ENCODE measurements at places on chromosomes 5 and 9. TPM values are rescaled to one million over a fixed set of nuclear protein-coding genes. Genes with fewer than 3 reads are reported as not detected.

GRCh38 chr5:178235588-178235974 lies 3.0 kb upstream of the PHYKPL start:
- DNase-seq = no peak

- no peak for DNase-seq
Observed at GRCh38 chr5:125486634-125487033, 740.2 kb upstream of the ZNF608 start.

The ROPN1L gene
- 6.3 TPM for total RNA-seq

The EPB41L4A gene
- 19.6 TPM for total RNA-seq

The PKN3 gene
- total RNA-seq = 2.4 TPM

All from uterus (tissue), 4 donors.